ENCODE measurements at places on chromosomes 5 and 9.
A peak's percentile ranks its signal among the peaks of the same experiment; 100 is the strongest.

GRCh38 chr5:125976421-125977000 is 446.7 kb upstream of the GRAMD2B start:
- DNase-seq: no peak

DNA sequence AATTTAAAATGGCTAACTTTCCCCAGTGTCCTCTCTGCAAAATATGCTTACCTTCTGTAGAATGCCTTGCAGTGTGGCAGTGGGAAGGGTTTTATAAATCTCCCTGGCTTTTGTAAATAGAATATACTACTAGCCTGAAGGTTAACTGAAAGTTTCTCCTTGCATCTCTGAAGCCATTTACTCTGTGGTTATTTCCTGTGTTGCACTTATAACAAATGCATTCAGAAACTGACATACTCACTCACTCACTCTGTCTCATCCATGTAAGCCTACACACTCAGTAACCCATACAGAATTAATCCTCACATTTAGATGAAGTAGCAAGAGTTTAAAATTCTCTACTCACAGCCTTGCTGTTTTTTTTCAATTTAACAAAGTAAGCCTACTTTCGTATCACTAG is 87.1 kb upstream of the SH3GL2 start:
- no peak for DNase-seq

GRCh38 chr9:82308836-82309235 is 320.3 kb downstream of the SPATA31D1 start:
- no peak for DNase-seq

- no peak for DNase-seq
Observed at GRCh38 chr5:126924331-126925033, 105.9 kb downstream of the MARCHF3 start.

DNA sequence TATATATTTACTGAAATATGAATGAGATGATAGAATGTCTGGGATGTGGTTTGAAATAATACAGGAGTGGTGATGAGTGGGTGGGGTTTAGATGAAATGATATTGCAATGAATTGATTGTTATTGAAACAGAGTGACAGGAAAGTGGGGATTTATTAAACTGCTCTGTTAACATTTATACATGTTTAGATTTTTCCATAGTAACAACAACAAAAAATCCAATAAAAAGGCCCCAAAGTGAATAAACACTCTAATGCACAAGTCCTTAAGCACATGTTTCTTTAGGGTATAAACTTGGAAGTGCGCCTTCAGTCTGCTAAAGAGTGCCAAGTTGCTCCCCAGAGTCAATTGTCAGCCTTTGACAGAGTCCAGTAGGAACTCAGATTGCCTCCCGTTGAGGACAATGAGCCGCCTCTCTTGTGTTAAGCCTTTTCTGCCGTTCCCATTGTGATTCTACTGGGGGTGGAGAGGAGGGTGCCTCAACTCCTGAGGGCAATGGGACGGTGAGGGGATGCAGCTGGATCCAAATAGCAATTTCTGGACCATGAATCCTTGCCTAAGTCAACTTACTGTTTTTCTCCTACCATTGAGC is 112.3 kb downstream of the SLC28A3 start:
- DNase-seq: no peak

GRCh38 chr9:69760278-69760610 is 433 bp upstream of the PTAR1 start:
- DNase-seq: no peak

DNA sequence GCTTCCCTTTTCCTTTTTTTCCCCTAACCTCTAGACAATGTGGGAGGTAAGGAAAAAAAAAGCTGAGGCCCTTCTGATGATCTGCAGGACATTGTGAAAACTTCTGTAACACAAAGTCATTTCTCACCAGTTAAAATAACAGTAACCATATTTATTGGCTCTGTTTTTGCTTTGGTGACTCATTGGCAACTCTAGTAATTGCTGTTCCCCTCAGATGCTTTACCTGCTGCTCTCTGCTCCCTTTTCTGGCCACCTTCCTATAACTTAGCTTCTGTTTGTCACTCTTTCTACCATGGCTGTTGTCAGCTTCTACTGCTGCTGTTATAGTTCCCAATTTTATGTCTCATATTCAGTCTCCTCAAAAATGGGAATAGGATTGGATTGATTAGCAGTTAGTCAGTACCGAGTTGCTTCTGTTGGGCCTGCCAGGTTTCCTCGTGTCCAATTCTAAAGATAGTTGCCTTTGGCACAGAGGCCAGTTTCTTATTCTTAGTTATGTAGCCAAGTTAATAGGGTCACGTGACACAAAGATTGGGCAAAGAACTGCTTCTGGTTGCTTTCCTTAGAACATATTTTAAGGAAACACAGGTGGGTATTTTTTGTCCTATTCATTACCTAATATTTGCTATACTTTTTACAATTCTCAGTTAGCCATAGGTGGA is 16.8 kb downstream of the SCAMP1 start:
- no peak for DNase-seq

GRCh38 chr5:72815580-72816283 is 729 bp upstream of the TNPO1 start:
- DNase-seq: no peak

GRCh38 chr5:149961957-149962409 is 1.4 kb downstream of the SLC26A2 start:
- peak; percentile 27 for DNase-seq

GRCh38 chr5:137146402-137146890 is 352.7 kb downstream of the SPOCK1 start:
- peak; percentile 98 for DNase-seq

GRCh38 chr9:77949751-77950436 is 81.7 kb downstream of the GNAQ start:
- DNase-seq: no peak

- no peak for DNase-seq
Observed at GRCh38 chr5:2701592-2701991, 49.9 kb downstream of the IRX2 start.

DNA sequence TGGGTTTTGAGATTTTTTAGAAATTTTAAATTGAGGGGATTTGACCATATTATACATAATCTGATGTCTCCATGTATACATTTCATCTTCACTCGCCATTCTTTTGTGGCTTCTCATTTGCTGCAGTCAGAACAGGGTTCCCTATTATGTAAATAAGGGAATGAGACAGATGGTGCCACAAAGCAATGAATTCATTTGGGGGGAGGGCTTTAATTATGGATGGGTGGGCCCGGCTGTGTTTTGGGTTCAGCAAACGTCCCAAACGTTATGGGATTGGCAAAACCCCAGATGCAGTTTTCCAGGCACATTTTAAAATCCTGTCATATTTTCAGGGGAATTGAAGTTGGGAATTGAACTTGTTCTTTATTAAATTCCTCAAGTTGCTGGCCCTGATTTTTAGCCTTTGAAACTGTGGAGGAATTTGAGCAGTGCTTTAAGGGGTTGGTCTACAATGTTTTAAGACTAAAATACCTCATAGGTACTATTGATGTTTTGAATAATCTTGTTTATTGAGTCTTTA is 558.5 kb upstream of the ZNF462 start:
- DNase-seq: no peak

- no peak for DNase-seq
Observed at GRCh38 chr9:101369286-101369685, 15.5 kb downstream of the BAAT start.

DNA sequence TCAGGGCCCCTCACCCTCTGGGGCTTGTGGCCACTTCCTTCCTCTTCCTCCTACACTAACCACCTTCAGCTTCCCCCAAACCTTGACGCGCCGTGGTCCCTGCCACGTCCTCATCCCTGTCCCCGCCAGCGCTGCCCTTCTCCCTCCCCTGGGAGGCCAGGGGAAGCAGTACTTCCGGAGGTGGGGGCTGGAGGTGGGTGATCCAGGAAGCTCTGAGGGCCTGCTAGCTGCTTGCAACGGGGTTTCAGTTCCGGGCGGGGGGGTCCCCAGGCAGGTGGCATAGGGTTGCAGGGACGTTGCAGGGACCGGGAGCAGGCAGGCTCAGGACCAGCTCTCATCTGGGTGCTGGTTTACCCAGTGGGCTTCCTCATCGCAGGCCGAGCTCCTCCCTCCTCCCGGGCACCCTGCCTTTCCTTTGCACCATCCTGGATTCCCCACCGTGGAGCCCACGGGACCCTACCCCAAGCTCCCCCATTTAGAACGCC is 70.0 kb downstream of the RXRA start:
- no peak for DNase-seq

DNA sequence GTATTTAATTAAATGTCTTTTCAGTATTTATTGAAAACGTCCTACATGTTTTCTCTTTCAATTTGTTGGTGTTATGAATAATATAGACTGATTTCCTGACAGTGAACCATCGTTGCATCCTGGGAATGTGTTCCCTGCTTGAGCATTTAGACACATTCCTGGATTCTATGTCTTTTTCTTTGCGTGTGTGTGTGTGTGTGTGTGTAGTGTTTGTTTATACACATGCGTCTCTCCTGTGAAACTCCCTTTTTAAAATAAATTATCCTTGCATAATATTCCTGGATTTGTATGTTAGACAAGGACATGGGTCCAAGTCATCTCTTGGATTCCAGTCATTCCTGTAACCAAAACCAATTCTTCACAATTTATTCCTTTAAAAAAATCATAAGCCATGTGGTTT is 153.4 kb downstream of the HSPA4 start:
- no peak for DNase-seq

- no peak for DNase-seq
Observed at GRCh38 chr5:176789873-176790615, 20.3 kb upstream of the UNC5A start.

DNA sequence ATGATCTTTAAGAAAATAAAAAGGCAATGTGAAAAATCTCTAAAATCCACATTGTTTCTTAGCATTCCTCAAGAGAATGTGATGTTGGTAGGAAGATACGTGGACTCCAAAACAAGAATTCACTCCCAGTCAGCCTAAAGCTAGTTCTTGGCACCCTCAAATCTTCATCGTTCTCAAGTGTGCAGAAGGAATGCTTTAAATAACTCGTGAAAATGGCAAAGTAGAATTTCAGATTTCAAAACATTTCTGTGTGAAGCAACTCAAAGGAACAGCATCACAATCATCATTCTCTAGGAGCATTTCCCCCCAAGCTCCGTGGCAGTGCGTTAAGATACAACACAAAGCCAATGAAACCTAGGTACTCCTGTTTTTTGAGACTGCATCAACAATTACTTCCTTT is 185.1 kb upstream of the DMAC1 start:
- no peak for DNase-seq

DNA sequence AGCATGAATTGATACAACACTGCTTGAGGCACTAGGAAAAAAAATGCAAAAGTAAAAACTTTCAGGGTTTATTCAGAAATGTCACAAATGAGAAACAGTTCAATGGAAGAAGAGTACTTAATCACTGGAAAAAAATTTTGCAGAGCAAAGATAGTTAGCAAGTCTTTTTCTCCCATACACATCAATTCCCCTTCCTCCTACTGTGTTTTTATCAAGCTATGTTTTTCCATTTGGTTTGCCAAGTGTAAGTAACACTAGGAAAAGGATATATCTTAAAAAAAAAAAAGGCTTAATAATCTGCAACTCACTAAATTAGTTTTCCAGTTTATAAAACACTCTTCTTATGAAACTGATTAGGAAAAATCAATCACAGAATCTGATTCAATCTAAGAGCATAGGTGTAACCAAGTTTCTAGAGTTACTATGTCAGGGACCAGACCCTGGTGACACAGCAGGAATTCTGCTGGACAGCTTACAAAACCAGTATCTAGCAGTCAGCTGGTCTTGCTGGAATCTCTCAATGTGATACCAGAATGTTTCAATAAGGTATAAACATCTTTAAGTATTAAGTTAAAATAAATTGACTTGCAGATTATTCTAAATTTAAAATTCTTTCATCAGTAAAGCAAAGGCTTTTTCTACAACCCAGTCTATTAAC is 34.7 kb downstream of the RNF145 start:
- DNase-seq: no peak

GRCh38 chr5:67133776-67134175 is 62.8 kb downstream of the CD180 start:
- no peak for DNase-seq

DNA sequence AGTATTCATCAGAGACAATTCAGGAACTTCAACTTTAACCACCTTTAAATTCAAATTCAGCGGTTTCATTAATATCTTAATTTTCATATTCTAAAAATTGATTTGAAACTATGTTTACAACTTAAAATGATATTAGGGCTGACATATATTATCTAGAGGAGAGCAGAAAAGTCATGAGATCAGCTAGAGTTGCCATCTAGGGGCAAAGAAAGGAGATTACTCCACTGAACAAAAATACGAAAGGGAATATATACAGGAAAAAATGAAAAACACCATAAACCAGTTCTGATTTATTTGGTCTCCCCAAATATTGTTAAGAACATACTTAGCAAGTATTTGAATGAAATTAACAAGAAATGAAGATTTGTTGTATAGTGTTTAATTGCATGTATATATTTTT is 946.3 kb downstream of the DTWD2 start:
- DNase-seq: no peak

- no peak for DNase-seq
Observed at GRCh38 chr9:112680731-112681402, 37.0 kb downstream of the INIP start.

GRCh38 chr5:57738301-57738700 is 255.7 kb upstream of the ACTBL2 start:
- DNase-seq: no peak

GRCh38 chr9:98612061-98612752 is 96.5 kb downstream of the GABBR2 start:
- DNase-seq: no peak

GRCh38 chr5:96123418-96123817 is 161.8 kb upstream of the ELL2 start:
- no peak for DNase-seq

GRCh38 chr9:136626740-136627642 is 35.7 kb upstream of the EGFL7 start:
- no peak for DNase-seq

GRCh38 chr9:135862809-135863208 is 44.5 kb downstream of the CAMSAP1 start:
- no peak for DNase-seq

GRCh38 chr9:131892902-131893500 is 153.1 kb upstream of the RAPGEF1 start:
- no peak for DNase-seq

GRCh38 chr5:89071101-89071940 is 188.3 kb upstream of the MEF2C start:
- no peak for DNase-seq

- peak; percentile 11 for DNase-seq
Observed at GRCh38 chr9:117644133-117644931, 59.9 kb upstream of the TLR4 start.

DNA sequence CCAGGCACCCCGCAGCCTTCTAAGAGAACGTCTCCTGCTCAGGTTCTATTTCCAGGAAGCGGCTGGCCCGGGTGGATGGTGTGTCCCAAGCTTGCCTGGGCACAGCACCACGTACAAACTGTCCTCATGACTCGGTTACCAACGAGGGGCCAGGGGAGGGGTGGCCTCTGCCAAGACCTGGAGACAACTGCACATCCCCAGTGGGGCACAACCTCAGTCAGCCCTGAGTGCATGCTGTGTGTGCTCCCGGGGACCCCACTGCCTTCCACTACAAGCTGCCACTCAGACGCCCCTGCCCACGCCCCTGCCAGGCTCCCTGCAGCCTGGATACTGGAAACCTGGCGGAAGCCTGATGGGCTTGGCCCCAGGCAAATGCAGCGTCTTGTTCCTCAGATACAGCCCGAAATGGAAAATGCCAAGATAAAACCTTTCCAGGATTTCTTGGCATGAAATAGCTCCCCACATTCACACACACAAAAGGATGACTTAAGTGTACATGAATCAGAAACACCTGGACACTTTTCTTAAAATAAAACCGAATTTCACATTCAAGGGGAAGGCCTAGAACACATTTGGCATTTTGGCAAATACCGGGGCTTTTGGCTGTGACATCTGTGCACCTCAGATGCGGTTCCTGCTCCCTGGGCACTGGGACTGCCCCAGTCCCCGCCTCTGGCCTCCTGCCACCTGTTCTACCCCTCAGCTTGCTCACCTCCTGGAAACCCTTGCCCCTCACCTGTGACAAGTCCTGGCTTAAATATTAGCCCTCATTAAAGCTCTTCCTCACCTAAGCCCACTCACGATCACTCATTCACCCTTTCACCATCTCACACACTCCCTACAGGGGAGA is 62.5 kb downstream of the COL23A1 start:
- no peak for DNase-seq
